ENCODE measurements at places on chromosomes 5 and 9.

GRCh38 chr9:76177931-76178330, 216.3 kb downstream of the RFK start:
- no peaks in the 10 kb centered on the region for H3K27me3 ChIP-seq
- H3K36me3 ChIP-seq, result peaks cover 11% of the 10 kb centered on the region
- DNase-seq, result no peak
- H3K4me3 ChIP-seq, result no peak overlapping the region
- no peaks in the 10 kb centered on the region for H3K4me1 ChIP-seq

GRCh38 chr9:130912932-130913598, 16.5 kb upstream of the QRFP start:
- DNase-seq, result peak; percentile 31
- no peak overlapping the region for H3K27ac ChIP-seq
- no peaks in the 10 kb centered on the region for H3K36me3 ChIP-seq
- peaks cover 6% of the 10 kb centered on the region for H3K4me1 ChIP-seq
- no peaks in the 10 kb centered on the region for H3K27me3 ChIP-seq
- peak overlapping the region; percentile 42 for H3K4me3 ChIP-seq

DNA sequence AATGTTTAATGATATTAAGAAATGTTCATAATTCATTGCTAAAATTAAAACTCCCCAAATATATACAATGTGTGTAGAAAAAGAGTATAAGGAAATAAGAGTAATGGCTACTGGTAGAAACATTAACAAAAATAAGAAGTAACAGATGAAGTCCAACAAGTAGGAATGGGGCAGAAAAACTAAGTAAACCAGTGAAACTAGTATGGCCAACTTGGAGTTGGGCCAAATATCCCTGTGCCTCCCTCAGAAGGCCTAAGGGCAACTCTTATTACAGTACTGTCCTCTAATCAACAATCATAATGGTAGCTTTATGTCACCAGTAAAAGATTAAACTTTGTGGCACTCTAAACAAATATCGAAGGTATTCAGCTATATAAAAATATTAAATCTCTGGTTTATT, 93.5 kb downstream of the SSBP2 start:
- no peak overlapping the region for H3K4me3 ChIP-seq
- no peaks in the 10 kb centered on the region for H3K27me3 ChIP-seq
- no peaks in the 10 kb centered on the region for H3K36me3 ChIP-seq
- H3K27ac ChIP-seq, result no peak overlapping the region
- no peak for DNase-seq
- no peaks in the 10 kb centered on the region for H3K4me1 ChIP-seq

- peaks cover 7% of the 10 kb centered on the region for H3K36me3 ChIP-seq
- no peak for DNase-seq
- no peak overlapping the region for H3K27ac ChIP-seq
- H3K4me3 ChIP-seq, result no peak overlapping the region
Measured at GRCh38 chr9:87683751-87684626, 41.9 kb upstream of the CTSL start.

- DNase-seq, result no peak
- H3K27ac ChIP-seq, result peak overlapping the region; percentile 33
- peaks cover 10% of the 10 kb centered on the region for H3K36me3 ChIP-seq
- H3K27me3 ChIP-seq, result no peaks in the 10 kb centered on the region
- peak overlapping the region; percentile 90 for H3K4me3 ChIP-seq
- H3K4me1 ChIP-seq, result peaks cover 46% of the 10 kb centered on the region
Measured at GRCh38 chr9:134136118-134136995, 475 bp downstream of the WDR5 start.

- H3K4me3 ChIP-seq, result no peak overlapping the region
- no peak overlapping the region for H3K27ac ChIP-seq
- no peak for DNase-seq
- no peaks in the 10 kb centered on the region for H3K4me1 ChIP-seq
Measured at GRCh38 chr5:133885566-133885965, 82.9 kb downstream of the C5orf15 start.

- H3K36me3 ChIP-seq, result no peaks in the 10 kb centered on the region
- H3K4me3 ChIP-seq, result no peak overlapping the region
- H3K27me3 ChIP-seq, result no peaks in the 10 kb centered on the region
- no peak for DNase-seq
Measured at GRCh38 chr9:91245431-91246313, 116.0 kb downstream of the AUH start.

DNA sequence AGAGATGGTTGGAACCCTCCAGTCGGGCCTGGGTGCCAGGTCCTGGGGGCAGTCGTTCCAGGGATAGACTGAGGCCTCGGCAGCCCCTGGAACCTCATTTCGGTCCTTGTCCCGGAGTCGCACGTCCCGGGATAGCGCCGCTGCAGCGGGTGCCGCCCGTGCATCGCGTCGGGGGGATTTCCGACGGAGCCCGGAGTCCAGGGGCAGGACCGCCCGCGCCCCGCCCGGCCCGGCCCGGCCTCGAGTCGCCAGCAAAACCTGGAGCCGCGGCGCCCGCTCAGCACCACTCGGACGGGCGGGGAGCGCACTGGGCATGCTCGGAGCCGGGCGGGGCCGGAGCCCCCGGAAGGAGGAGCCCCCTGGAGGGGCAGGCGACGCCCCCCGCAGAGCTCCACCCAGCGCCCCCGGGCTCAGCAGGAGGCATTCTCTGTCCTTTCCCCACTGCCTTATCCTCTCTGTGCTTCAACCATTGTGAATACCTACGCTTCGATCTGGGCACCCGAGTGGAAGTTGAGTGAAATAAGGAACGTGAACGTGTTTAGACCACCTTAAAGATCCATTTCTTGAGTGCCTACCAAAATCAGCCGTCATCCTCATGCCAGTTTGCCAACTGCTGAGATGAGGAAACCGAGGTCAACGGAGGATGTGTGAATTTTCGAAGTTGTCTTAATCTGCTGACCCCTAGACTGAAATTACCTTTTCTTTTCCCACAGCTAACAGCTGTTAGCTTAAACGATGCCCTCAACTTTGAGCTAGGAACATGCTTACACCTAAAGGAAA, 1.7 kb upstream of the PTPN3 start:
- no peak for DNase-seq
- H3K4me1 ChIP-seq, result peaks cover 6% of the 10 kb centered on the region
- peak overlapping the region; percentile 68 for H3K27ac ChIP-seq
- H3K4me3 ChIP-seq, result peak overlapping the region; percentile 72
- H3K36me3 ChIP-seq, result no peaks in the 10 kb centered on the region
- H3K27me3 ChIP-seq, result no peaks in the 10 kb centered on the region

DNA sequence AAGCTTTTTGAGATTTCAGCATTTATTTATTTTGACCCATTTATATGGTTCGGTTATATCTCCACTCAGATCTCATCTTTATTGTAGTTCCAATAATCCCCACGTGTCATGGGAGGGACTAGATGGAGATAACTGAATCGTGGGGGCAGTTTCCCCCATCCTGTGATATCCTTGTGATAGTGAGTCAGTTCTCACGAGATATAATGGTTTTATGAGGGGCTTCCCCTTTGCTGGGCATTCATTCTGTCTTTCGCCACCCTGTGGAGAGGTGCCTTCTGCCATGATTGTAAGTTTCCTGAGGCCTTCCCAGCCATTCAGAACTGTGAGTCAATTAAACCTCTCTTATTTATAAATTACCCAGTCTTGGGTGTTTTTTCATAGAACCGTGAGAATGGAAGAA, 96.5 kb upstream of the PCSK1 start:
- DNase-seq, result no peak
- no peak overlapping the region for H3K4me3 ChIP-seq
- no peak overlapping the region for H3K27ac ChIP-seq
- H3K27me3 ChIP-seq, result no peaks in the 10 kb centered on the region
- H3K36me3 ChIP-seq, result no peaks in the 10 kb centered on the region
- H3K4me1 ChIP-seq, result no peaks in the 10 kb centered on the region

DNA sequence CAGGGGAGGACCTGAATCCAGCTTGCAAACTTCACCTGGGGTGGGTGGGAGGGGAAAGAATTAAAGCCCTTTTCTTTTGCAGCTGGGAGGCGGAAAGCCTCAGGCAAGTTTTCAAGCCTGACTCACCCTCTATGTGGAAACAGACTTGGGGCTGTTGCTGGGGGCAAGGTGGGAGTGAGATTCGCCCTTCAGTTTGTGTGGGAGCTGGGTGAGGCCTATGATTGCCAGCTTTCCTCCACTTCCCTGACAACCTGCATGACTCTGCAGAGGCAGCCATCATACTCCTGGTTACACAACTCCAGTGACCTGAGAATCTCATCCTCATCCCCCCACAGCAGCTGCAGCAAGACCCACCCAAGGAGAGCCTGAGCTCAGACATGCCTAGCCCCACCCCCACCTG, 43.2 kb upstream of the SREK1 start:
- no peaks in the 10 kb centered on the region for H3K4me1 ChIP-seq
- H3K4me3 ChIP-seq, result no peak overlapping the region
- H3K36me3 ChIP-seq, result no peaks in the 10 kb centered on the region
- H3K27me3 ChIP-seq, result no peaks in the 10 kb centered on the region

DNA sequence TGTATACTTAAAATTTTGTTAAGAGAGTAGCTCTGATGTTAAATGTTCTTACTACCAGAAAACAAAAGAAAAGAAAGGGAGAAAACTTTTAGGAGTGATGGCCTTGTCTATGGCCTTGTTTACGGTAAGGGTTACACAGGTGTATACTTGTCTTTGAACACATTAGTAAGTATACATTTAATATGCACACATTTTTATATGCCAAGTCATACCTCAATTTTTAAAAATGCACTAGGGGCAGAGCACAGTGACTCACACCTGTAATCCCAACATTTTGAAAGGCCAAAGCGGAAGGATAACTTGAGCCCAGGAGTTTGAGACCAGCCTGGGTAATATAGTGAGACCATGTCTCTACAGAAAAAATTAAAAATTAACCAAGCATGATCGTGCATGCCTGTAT, 166.7 kb upstream of the SNX2 start:
- H3K4me3 ChIP-seq, result no peak overlapping the region
- H3K4me1 ChIP-seq, result no peaks in the 10 kb centered on the region
- H3K36me3 ChIP-seq, result no peaks in the 10 kb centered on the region
- no peak overlapping the region for H3K27ac ChIP-seq

GRCh38 chr5:36300927-36301540, 668 bp downstream of the RANBP3L start:
- H3K4me1 ChIP-seq, result peaks cover 10% of the 10 kb centered on the region
- H3K4me3 ChIP-seq, result peak overlapping the region; percentile 65
- no peaks in the 10 kb centered on the region for H3K36me3 ChIP-seq

DNA sequence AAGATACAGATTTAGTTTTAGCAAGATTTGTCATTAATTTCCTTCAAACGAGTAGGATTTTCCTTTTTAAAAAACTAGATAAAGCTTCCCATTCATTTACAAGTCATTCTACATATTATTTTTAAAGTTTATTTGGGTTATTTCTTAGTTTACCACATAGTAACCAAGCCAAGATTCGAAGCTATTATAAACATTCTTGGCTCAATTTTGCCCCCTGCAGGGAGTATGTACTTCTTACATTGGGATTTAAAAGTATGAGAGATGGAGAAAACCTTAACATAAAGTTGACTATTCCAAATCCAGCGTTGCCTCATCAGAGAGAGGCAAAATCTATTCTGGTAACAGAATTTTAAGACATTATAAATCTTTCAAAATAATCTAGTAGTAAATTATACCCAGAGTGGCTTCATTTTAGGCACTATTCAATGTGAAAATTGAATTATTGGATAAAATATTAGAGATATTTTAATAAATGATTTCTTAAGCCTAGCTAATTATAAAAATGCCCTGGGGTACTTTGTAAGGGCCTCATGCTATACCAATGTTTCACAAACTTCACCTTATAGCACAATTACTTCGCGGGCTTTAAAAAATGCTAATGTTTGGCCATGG, 39.1 kb downstream of the FBN2 start:
- DNase-seq, result no peak
- H3K4me1 ChIP-seq, result no peaks in the 10 kb centered on the region
- no peaks in the 10 kb centered on the region for H3K27me3 ChIP-seq
- no peak overlapping the region for H3K27ac ChIP-seq
- no peaks in the 10 kb centered on the region for H3K36me3 ChIP-seq
- H3K4me3 ChIP-seq, result no peak overlapping the region

- H3K36me3 ChIP-seq, result no peaks in the 10 kb centered on the region
- no peaks in the 10 kb centered on the region for H3K27me3 ChIP-seq
- H3K4me1 ChIP-seq, result peaks cover 10% of the 10 kb centered on the region
- no peak for DNase-seq
- no peak overlapping the region for H3K27ac ChIP-seq
Measured at GRCh38 chr9:5671711-5672353, 42.9 kb downstream of the RIC1 start.

GRCh38 chr5:125286271-125286670, 539.8 kb upstream of the ZNF608 start:
- H3K27me3 ChIP-seq, result no peaks in the 10 kb centered on the region
- H3K36me3 ChIP-seq, result no peaks in the 10 kb centered on the region
- no peak overlapping the region for H3K27ac ChIP-seq

DNA sequence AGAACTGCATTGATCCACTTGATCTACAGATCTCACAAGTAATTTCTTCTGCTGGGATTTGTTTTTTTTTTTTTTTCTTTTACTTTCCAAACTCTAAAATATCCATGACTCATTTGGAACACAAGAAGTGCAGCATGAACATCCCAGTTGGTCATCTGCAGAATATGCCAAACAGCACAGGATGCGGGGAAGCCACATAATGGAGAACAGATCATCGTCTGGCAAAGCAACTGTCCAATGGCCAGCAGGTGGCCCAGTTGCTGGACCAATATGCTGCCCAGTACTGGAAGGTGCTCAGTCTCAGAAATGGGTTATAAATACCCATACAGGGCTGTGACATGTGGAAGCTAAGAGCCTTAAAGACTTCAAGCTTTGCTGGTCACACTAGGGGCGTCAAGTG, 221.3 kb upstream of the TAS2R1 start:
- no peak for DNase-seq
- no peaks in the 10 kb centered on the region for H3K4me1 ChIP-seq
- H3K36me3 ChIP-seq, result no peaks in the 10 kb centered on the region
- no peak overlapping the region for H3K27ac ChIP-seq

GRCh38 chr5:96031180-96031579, 69.5 kb upstream of the ELL2 start:
- no peak overlapping the region for H3K27ac ChIP-seq
- DNase-seq, result no peak
- no peak overlapping the region for H3K4me3 ChIP-seq
- H3K4me1 ChIP-seq, result peaks cover 5% of the 10 kb centered on the region
- no peaks in the 10 kb centered on the region for H3K36me3 ChIP-seq
- no peaks in the 10 kb centered on the region for H3K27me3 ChIP-seq

DNA sequence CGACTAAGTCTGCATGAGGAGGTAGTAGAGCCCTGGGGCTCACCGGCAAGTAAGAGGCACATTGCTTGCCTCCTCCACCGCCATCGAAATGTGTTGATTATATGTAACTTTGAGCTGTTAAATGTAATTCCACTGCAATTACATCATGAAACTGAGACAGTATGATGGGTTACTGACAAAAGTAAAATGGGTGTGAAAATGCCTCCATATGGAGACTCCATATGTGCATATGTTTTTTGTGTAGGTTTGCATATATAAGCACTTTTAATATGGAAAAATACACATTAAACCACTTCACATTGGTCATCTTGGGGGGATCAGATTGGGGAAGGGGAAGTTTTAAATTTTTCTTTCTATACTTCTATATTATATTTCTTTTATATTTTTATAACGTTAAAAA, 29.8 kb downstream of the NFIL3 start:
- no peaks in the 10 kb centered on the region for H3K4me1 ChIP-seq
- H3K36me3 ChIP-seq, result no peaks in the 10 kb centered on the region
- no peak for DNase-seq
- H3K27me3 ChIP-seq, result no peaks in the 10 kb centered on the region
- H3K27ac ChIP-seq, result no peak overlapping the region
- H3K4me3 ChIP-seq, result no peak overlapping the region

Measured in thoracic aorta (tissue), 2 donors.